ENCODE measurements at places on chromosomes 11 and 22. TPM values are rescaled to one million over a fixed set of nuclear protein-coding genes. Genes with fewer than 3 reads are reported as not detected.

Gene KBTBD3
- 2.8 TPM for total RNA-seq

Gene FAM180B
- total RNA-seq, result 4.6 TPM

Gene MGAT3
- total RNA-seq, result 13.4 TPM

Gene CDC42BPG
- total RNA-seq, result not detected

Gene PC
- 181 TPM for total RNA-seq

Gene CABP7
- not detected for total RNA-seq

Gene GUCY1A2
- total RNA-seq, result 10.3 TPM

Gene FGF3
- total RNA-seq, result not detected

Gene MS4A6A
- total RNA-seq, result 275 TPM

Gene RAB39A
- total RNA-seq, result 4.8 TPM

Gene CASP12
- total RNA-seq, result 0.66 TPM

Gene NNMT
- 724 TPM for total RNA-seq

Gene ZNF214
- total RNA-seq, result 0.57 TPM

Gene GRK3
- total RNA-seq, result 45.9 TPM

Gene SLC5A1
- not detected for total RNA-seq

Gene SAA4
- 2.6 TPM for total RNA-seq

Gene PVALB
- not detected for total RNA-seq
